ENCODE measurements at places on chromosomes 5 and 9. TPM values are rescaled to one million over a fixed set of nuclear protein-coding genes. Genes with fewer than 3 reads are reported as not detected.

The OR13F1 gene
- not detected for total RNA-seq

The MLANA gene
- total RNA-seq, result 0.10 TPM

The CDX1 gene
- not detected for total RNA-seq

The RABGAP1 gene
- total RNA-seq, result 33.8 TPM

The ANKRD34B gene
- 0.10 TPM for total RNA-seq
